Activated naive CD4-positive, alpha-beta T cell treated with anti-CD3 and anti-CD28 coated beads, Interleukin-2, amount 10 ng/mL, durations not matched to agents 7 days and 5 days (primary cell): ENCODE measurements at places on chromosomes 2 and 18.

GRCh38 chr2:111689174-111689573, 194.8 kb downstream of the ANAPC1 start:
- no peak for DNase-seq

DNA sequence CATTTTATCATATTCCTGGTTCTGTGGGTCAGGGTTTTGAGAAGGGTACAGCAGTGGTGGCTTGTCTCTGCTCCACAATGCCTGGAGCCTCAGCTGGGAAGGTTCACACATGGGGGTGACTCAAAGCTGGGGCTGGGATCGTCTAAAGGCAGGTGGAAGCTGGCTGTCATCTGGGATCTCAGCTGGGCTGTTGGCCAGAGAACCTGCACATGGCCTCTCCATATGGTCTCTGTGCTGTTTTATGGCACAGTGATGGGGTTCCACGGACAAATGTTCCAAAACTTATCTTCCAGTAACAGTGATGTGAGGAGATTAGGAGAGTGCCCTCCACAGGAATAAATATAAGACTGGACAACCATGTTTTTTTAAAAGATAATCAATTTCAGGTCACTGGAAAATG, 191.4 kb downstream of the SS18 start:
- DNase-seq, result no peak

DNA sequence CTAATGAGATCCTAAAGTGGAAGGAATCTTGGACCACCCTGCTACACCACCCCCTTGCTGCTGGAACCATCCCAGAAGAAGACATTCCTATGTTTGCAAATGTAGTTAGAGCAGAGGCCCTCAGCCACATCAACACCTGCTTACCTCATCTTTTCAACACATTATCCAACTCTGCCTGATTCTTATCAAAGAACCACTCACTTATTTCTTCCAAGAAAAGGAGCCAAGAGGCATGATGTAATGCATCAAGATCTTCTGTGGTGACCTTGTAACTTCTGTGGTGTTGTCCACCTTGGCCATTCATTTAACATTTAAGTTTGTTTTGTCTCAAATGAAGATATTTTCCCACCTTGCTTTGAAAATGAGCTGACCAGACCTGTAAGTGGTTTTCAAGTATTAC, 338.1 kb downstream of the CTNNA2 start:
- no peak for DNase-seq

DNA sequence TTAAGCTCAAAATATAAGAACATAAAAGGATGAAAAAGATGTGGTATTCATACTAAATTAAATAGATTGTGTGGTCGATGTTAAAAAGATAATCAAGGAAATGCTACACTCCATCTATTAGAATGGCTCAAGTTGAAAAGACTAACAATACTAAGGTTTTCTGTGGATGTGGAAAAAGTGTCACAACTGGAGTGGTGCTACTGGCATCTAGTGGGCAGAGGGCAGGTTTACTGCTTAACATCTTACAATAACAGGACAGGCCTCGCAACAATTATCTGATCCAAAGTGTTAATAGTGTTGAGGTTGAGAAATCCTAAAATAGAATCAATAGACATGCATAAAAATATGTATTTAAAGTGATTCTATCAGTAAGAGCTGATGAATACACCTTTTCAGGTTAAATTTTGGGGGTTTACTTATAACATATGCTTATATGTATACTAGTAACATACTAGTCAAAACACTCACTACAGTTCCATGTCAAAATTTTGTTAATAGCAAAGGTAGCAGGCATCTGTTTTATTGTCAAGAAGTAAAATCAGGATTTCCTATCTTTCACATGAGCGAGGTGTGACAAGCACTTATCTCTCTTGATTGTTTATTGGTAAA, 91.5 kb upstream of the TMEFF2 start:
- DNase-seq, result no peak

GRCh38 chr18:34707670-34708069, 2.4 kb upstream of the DTNA start:
- no peak for DNase-seq

- no peak for DNase-seq
Observed at GRCh38 chr2:191501561-191502168, 176.3 kb upstream of the NABP1 start.

- no peak for DNase-seq
Observed at GRCh38 chr2:2577407-2577831, 246.3 kb upstream of the MYT1L start.

- DNase-seq, result peak; percentile 29
Observed at GRCh38 chr2:15159751-15160177, 401.4 kb downstream of the NBAS start.

DNA sequence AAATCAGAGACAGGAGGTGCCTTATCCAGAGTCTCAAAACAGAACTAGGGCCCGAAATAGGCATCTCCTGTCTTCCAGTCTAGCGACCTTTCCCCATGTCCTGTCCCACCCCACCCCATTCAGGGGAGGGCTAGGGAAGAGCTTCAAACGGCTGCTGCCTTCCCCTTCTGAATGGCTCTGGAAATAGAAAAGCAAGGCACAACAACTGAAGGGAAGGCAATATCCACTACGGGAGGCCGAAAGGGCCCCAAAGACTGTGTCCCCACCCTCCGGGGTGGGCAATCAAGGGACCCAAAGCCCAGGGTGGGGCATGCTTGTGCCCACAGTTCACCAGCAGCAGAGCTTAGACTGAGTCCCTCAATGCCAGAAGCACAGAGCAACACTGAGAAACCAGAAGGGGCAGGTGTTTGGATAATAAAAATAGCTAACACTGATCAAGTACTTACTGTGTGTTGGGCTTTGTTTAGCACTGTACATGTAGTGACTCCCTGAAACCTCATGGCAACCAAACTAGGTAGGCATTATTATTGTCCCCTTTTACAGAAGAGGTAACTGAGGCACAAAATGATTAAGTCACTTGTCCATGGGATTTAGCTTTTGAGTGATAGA, 38.5 kb downstream of the CYRIA start:
- no peak for DNase-seq

DNA sequence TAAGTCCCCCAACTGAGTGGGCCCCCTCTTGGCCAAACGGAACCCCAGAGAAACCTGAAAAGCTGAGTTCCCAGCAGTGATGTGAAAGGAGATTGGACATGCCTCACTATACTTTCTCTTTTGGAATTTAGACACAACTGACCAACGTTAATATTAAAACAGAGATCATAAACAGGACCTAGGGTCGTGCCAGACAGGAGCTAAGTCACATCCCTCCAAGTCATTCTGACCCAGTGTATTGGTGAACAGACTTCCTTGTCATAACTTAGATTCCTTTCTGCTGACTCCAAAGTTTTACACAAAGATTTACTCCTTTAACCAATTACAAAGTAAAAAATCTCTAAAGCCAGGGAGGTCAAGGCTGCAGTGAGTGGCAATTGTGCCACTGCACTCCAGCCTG, 46.9 kb downstream of the UXS1 start:
- no peak for DNase-seq

- no peak for DNase-seq
Observed at GRCh38 chr2:79771493-79771892, 258.6 kb downstream of the CTNNA2 start.

- no peak for DNase-seq
Observed at GRCh38 chr2:167489325-167489724, 601.0 kb downstream of the XIRP2 start.

GRCh38 chr2:133026536-133027177, 356.7 kb upstream of the LYPD1 start:
- no peak for DNase-seq

DNA sequence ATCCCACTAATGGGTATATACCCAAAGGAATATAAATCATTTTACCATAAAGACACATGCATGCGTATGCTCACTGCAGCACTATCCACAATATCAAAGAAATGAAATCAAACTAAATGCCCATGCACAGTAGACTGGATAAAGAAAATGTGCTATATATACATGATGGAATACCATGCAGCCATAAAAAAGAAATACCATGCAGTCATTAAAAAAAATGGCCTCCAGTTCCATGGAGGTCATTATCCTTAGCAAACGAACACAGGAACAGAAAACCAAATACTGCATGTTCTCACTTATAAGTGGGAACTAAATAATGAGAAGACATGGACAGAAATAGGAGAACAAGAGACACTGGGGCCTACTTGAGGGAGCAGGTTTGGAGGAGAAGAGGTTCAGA, 53.6 kb upstream of the SERTAD2 start:
- DNase-seq, result no peak

- no peak for DNase-seq
Observed at GRCh38 chr2:29105375-29105774, 9.8 kb upstream of the CLIP4 start.

- DNase-seq, result peak; percentile 36
Observed at GRCh38 chr2:54634564-54635511, 88.6 kb upstream of the EML6 start.

DNA sequence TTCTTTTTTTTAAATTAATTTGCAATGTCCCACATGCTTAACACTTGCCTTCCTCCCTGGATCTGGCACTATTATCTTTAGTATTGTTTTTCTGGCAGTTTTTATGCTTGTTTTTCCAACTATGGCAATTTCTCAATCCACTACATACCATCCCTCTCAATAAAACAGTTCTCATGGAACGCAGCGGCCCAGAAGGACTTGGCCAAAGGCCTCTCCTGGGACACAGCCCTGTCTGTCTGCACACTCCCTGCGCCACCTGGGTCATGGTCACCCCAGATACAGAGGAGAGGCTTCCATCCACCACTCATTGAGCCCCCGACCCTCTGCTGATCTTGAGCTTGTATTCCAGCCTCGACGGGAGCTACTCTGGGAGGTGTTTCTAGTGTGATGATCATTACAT, 91.2 kb downstream of the TWIST2 start:
- no peak for DNase-seq

GRCh38 chr2:203918264-203918663, 18.3 kb upstream of the ICOS start:
- DNase-seq, result no peak

- DNase-seq, result no peak
Observed at GRCh38 chr2:129895526-129896082, 83.9 kb upstream of the RAB6C start.

GRCh38 chr2:127196998-127197397, 23.1 kb downstream of the CYP27C1 start:
- DNase-seq, result no peak

GRCh38 chr2:229445019-229445418, 173.9 kb upstream of the PID1 start:
- no peak for DNase-seq

- no peak for DNase-seq
Observed at GRCh38 chr2:29528891-29529520, 392.4 kb downstream of the ALK start.

DNA sequence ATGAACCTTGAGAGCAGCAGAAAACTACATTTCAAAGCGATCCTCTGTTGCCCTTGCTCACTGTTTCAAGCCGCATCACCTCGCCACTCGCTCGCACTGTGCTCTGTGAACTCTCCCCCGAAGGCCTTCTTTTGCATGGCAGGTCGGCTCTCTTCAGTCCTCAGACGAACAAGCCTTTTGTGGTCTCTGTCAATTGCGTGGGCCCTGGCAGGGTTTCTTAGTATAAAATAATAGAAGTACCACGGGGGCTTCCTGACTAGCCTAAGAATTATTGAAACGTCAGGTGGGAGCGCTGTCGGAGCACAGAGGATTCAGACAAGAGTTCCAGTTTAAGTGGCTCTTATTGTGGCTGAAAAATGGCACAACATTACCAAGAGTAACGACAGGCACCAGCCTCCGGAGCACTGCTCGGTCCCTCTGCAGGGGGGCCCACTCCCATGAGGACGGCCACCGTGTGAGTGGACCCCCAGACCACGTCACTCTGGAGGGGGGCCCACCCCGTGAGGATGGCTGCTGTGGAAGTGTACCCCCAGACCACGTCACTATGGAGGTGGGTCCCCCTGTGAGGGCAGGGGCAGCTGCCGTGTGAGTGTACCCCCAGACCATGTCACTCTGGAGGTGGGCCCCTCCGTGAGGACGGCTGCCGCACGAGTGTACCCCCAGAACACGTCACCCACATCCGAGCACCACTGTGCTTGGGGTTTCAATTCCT, 237.7 kb downstream of the HDAC4 start:
- DNase-seq, result peak; percentile 16

DNA sequence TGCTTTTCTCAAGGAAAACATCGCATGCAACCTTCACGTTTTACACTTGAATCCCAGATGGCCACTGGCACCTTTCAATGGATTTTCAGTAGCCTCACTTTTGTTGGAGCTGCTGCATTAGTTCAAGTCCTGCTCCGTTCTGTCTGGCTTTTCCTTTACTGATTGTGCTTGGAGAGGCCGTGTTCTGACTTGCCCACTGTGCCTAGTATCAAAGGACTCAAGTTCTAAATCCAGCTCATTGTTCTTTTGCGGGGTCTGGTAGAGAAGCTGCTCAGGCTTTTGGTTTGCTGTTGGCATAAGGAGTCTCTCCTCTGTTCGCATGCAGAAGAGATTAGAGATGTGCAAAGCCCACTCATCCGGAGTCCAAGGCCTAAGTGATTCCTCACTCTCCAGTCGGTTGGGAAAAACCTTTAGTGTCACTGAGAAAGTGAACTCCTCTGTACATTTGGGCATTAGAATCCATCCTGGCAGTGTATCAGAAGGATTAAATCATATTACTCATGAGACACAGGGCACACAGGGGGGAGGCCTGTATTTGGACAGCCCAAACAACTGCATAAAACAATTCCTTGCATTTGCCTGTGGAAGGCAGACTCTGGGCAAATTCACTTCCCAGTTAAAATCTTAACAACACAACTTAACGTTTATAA, 69.7 kb downstream of the NCK2 start:
- DNase-seq, result no peak

DNA sequence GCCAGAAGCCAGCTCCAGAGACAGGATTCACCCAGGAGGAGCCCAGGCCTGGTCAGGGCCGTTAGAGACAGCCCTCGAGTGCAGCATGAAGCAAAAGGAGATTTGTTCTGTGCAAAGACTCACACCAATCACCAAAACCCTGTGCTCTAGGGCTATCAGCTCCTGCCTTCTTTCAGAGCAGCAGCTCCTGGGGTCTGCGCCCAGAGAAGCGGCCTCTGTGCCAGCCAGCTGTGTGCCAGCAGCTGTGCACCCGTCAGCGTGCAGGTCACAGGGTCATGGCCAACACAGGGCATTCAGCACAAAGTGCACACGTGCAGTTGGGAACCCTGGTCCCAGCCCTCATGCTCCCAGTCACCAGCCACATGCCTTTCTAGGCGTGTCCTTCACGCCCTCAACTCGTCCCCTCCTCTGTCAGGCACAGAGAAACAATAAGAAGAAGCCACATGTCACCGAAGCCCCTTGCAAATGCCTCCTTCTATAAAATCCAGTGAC, 49.3 kb downstream of the ZNF516 start:
- DNase-seq, result peak; percentile 16

DNA sequence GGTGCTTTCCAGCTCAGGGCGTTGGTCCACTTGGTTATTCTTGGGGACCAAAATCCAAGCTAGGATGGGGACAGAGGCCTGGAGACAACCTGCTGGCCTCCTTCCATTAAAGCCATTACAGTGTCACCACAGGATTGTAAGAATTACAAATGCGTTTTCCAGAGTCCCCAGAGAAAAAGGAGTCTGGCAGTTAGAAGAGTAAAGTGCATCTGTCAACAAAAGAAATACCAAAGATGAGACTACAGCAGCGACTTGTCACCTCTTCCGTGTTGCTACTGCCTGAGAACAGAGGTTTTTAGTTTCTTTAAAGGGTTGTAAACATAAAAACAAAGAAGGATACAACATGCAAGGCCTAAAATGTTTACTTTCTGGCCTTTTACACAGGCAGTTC, 235.7 kb downstream of the AGAP1 start:
- no peak for DNase-seq
